ENCODE measurements at places on chromosomes 3 and 15.

DNA sequence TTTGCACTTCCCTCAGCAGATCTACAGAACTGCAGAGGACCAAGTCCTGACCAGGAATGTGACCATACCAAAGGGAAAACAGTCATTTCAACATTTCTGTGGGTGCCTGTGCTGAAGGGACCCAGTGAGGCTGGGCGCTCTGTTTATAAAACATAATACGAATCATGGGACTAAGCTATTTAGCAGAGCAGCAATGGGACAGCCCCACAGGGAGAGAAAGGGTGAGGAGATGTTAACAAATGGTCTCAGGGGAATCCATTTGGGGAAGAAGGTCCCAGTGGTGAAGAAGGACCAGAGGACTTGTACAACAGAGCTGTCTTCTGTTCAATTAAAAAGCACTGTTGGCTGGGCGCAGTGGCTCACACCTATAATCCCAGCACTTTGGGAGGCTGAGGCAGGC lies 1025.4 kb downstream of the FHIT start:
- no peak for DNase-seq

GRCh38 chr15:73965758-73966113 lies 26.4 kb downstream of the STOML1 start:
- DNase-seq: no peak

GRCh38 chr15:73752806-73753193 lies 351 bp downstream of the INSYN1 start:
- DNase-seq: no peak

DNA sequence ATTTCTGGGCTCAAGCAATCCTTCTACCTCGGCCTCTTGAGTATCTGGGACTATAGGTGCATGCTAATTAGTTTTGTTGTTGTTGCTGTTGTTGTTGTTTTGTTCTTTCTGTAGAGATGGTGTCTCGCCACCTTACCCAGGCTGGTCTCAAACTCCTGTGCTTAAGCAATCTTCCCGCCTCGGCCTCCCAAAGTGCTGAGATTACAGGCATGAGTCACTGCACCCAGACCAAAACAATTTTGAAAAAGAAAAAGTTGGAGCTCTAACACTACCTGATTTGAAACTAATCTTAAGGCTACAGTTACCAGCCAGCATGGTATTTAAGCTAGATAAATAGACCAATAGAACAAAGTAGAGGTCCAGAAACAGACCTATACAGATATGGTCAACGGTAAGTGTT lies 29.8 kb downstream of the KPNA1 start:
- no peak for DNase-seq

- DNase-seq: no peak
These were observed 130.1 kb downstream of the SRGAP3 start for GRCh38 chr3:9119331-9119730.

DNA sequence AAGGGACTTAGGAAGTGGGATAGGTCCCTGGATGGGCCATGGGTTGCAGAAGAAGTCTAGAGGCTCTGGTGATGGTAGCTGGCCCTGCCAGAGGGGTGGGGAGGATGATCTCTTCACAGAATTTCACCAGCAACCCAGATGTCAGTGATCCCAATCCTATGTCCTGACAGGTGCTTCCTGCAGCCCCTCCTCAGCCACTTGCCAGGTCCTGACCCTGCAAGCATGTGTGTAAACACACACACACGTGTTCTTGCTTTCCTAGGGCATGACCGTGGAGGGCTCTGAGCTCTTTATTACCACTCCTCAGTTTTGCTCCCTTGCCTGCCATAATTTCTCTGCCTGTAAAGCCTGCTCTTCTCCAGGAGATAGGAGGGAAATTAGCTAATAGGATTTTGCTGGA lies 12.5 kb downstream of the TEX264 start:
- DNase-seq: no peak

DNA sequence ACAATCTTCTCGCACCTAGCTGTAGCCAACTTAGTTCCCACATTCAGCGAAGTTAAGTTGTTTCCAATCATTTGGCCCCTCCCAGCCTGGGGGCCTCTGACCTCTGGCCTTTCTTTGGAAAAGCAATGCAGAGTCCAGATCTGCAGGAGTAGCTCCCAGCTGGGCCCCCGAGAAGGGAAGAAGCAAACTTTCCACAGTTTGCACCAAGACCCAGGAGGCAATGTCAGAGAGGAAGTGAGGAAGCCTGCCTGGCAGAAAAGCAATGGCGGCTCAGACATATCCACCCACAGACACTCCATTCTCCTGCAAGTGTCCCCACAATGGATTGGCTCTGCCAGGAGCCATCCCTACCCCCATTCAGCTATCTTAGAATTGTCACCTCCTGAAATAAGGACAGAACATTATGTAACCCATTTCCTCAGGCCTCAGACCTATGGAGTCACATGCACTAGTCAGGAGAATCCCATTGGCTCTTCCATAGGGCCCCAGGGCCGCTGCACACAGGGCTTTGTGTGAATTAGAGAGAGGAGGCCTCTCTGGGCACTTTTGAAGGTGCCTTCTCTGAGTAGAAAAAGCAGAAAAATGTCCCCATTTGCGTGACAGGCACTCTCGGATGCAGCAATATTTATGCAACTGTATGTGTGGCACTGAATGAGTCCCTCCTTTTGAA lies 3.0 kb upstream of the BUB1B start:
- no peak for DNase-seq

GRCh38 chr15:73305331-73306211 lies 63.2 kb downstream of the HCN4 start:
- no peak for DNase-seq

DNA sequence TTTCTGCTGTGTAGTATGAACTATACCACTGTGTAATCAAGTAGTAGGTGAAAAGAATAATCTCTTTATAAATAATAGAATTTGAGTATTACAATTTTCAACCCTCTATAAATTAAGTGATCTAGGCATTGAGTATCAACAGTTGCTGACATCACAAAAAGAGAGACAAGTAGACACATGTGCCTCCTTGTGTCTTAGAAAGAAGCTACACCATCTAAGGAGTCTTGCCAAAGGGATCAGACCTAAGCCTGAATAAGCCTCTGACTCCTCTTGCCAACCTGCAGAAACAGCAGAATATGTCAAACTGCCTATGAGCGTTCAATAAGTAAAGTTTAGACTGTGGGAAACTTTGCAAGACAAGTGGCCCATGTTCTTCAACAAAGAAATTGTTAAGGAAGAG lies 5.8 kb upstream of the MTMR10 start:
- no peak for DNase-seq

DNA sequence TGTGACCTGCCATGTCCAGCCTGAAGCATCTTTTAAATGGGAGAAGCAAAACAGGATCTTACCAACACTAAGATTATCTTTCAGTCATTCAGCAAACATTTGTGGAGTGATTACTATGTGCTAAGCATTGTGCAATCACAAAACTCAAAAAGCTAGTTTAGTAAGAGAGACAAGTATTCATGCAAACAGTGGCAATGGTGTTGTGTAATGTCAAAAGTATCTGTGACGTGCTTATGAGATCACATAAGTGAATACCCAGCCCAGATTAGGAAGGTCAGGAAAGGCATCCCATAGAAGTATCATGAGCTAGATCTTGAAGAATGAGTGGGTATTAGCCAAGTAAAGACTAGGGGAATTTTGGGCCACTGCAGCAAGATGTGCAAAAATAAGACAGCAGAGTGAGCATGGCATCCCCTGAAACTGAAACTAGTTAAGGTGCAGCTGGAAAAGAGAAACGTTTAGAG lies 32.1 kb downstream of the SEC62 start:
- no peak for DNase-seq

- DNase-seq: peak; percentile 71
These were observed 24.3 kb downstream of the CACNA2D3 start for GRCh38 chr3:54146506-54147239.

DNA sequence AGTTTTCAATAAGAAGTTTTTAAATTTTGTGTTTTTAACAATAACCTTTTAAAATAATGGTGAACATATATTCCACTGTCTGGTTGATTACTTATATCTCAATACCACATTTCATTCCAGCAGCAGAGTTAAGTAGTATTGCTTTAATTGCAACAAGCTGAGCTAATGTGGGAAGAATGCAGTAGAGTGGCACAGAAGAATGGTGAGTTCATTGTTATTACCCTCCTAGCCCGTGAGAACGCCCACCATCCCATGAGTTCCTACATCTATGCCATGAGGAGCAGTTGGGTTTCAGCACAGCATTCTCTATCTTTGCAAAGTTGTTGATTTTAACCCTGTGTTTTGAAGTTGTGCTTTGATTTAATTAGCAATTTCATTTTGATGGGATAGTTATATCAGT lies 17.8 kb upstream of the NR2E3 start:
- no peak for DNase-seq

DNA sequence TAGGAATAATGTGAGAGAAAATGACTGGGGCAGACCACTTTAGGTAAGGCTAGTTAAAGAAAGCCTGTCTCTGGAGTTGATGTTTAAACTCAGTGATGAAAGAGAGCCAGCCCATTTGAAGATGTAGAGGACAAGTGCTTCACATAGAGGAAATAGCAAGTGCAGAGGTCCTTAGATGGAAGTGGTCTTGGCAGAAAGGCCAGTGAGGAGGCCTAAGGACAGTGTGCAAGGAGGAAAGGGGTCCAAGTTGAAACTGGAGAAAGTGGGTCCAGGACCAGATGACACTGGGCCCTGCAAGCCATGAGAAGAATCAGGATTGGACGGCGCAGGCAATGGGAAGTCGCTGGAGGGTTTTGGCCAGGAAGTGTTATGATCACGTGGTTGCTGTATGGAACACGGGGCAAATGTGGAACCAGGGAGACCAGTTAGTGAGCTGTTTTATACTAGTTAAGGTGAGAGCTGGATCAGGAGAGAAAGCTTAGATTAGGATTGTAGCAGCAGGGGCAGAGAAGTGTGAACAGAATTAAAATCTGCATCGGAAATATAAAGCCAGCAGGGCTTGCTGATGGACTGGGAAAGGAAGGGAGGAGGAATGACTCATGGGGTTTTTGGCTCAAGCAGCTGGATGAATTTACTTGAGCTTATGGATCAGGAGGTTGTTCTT lies 48.0 kb upstream of the SCAANT1 start:
- no peak for DNase-seq

DNA sequence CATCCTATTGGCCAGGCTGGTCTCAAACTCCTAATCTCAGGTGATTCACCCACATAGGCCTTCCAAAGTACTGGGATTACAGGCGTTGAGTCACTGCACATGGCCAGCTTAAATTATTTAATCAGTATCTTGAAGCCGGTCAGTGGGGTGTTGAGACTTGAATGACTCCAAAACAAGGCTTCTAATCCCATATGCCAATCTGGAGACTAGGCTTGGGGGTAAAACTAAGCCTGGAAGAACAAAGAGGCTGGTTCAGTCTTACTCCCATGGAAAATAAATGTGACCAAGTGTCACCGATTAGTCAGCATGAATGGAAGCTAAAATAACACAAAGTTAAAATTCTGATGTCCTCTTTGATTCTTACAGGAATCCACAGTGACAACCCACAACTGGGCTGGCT lies 509.1 kb downstream of the FOXP1 start:
- DNase-seq: no peak

DNA sequence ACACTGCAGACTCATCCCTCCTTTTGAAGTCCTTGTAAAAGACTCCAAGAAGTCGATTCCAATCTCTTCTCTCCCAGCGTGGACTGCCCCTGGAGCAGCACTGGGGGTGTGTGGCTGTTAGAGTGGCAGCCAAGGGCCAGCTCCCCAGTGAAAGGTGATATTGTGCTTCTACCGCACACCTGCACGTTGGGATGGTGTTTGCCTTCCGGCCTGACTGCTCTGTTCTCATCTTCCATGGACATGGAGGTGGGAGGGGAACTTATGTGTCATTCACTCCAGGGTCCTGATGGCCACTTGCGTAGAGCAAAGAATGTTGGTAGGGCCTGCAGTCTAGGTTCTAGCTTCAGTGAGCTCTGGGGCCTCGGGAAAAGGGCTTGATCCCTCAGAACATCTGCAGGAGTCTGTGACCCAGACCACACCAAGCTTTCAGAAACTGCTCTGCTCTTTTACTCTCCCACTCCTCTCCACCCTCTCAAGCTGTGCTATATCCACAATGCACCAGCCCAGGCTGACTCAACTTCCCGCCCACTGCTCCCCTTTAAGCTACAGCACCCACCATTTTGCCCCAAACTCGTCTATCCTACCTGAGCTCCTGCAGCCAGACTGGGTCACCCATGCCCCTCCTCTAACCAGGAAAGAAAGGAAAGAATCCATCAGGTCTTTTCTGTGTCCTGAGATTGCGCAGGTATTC lies 31.3 kb downstream of the LIPC start:
- no peak for DNase-seq

DNA sequence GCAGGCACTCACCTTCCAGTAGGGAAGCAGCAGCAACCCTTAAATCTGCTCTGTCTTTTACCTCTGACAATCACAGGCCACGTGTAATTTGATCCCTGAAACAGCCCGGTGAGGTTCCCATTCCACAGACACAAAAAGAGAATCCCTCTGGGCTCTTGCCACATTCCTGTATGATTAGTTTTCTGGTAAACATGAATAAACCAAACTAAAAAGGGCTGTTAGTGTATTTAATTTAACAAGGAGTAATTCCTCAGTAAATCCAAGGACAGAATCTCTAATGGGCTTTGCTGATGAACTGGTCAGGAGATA lies 186.9 kb downstream of the FAM43A start:
- DNase-seq: no peak

DNA sequence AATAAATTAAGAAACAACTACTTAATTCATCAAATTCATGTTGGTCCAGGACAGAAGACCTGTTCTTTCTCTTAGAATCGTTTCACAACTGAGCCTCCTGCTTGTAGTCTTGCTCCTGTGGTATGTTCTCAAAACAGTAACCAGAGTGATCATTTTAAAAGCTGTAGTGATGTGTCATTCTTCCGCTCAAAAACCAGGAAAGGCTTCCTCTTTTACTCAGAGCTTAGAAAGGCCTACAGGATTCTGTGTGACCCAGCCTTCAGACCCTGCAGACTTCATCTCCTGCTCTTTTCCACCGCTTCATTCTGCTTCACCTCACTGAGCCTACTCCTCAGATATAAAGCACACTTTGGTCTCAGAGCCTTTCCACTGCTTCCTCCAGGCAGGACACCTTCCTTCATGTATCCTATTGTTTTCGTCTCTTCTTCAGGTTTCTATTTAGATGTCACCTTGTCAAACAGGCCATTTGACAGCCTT lies 22.7 kb downstream of the ST6GAL1 start:
- DNase-seq: no peak

DNA sequence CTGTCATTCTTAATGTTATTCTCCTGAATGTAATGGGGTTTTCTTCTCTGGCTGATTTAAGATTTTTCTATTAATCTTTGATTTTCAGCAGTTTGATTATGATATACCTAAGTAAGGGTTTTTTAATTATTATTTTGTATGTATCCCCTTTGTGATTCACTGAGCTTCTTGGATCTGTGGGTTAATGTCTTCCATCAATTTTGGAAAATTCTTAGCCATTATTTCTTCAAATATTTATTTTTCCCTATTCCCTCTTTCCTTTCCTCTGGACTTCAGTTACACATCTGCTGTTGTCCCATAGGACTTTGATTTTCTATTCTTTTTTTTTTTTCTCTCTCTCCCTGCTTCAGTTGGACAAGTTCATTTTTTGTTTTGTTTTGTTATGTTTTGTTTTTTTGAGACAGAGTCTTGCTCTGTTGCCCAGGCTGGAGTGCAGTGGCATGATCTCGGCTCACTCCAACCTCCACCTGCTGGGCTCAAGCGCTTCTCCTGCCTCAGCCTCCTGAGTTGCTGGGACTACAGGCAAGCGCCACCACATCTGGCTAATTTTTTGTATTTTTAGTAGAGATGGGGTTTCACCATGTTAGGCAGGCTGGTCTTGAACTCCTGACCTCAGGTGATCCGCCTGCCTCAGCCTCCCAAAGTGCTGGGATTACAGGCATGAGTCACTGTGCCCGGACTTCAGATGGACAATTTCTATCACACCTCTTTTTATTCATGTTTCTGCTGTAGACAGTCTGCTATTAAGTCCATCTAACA lies 40.6 kb downstream of the XYLB start:
- DNase-seq: no peak
